Left colon (tissue), 2 donors: ENCODE measurements at places on chromosomes 2 and 18. TPM values are rescaled to one million over a fixed set of nuclear protein-coding genes. Genes with fewer than 3 reads are reported as not detected.
A peak's percentile ranks its signal among the peaks of the same experiment; 100 is the strongest.

DNA sequence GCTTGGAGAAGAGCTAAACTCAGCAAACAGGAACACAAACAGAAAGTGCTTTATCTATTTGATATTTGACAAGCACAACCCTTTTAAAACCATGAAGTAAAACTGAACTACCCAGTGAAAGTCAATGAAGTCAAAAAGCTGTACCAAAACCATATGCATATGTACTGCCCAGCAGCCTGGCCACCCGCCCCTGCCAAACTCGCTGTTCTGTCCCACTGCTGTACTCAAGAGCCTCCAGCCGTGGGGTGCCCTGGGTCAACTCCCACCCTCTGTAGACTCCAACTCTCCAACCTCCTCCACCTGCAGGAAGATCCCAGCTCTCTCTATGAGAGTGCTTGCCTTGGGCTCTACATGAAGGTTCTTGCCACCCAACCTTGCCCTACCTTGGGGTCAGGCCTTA is 268.2 kb downstream of the AGPS start:
- no peak for DNase-seq

- DNase-seq = no peak
Measured at GRCh38 chr18:3425030-3425429, 24.9 kb upstream of the TGIF1 start.

- DNase-seq = no peak
Measured at GRCh38 chr18:22172120-22172582, 2.8 kb downstream of the GATA6 start.

KCNJ3 gene
- 0.73 TPM for total RNA-seq

IL1RN gene
- 2.6 TPM for total RNA-seq

DNA sequence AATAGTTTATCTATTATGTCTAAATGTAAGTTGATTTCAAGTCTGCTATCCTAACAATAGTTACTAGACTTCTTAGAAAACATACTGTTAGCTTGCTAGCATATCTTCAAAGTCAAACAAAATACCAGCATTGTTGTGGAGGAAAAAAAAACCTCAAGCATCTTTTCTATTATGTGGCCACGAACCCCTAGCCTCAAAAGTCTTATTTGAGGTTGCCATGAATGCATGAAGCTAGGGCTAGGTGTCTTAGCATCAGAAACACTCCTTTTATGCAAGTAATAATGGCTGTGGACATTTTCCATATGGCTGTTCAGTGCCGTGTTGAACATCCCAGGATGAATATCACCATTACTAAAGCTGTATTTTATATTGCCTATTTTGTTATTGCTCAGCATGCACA is 86.6 kb upstream of the OTX1 start:
- DNase-seq = no peak

DNA sequence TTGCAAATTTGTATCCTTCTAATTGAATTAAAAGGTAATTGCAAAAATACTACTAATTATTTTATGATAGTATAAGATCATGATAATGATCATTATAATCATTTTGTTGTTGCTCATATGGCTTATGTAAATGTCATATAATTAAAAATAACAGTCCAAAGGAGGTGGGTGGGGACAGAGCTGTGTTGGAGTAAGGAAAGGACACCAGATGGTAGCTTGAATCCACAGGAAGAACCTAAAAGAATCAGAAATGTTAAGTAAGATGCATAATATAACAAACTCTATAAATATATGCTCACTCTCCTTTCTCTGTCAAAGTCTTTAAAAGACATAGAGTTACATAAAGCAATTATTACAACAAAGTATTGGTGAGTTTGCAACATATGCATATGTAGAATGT is 650.7 kb upstream of the HS6ST1 start:
- DNase-seq = no peak

- peak; percentile 37 for DNase-seq
Measured at GRCh38 chr2:239303711-239304532, 96.9 kb downstream of the HDAC4 start.

GRCh38 chr2:62578803-62579640 is 73.0 kb upstream of the TMEM17 start:
- DNase-seq = no peak

UGT1A5 gene
- total RNA-seq = 3.7 TPM

NEU4 gene
- 32.3 TPM for total RNA-seq

SNTG2 gene
- total RNA-seq = 1.2 TPM

KCNF1 gene
- total RNA-seq = 0.43 TPM

- DNase-seq = no peak
Measured at GRCh38 chr2:175880-176820, 87.7 kb downstream of the SH3YL1 start.

DNA sequence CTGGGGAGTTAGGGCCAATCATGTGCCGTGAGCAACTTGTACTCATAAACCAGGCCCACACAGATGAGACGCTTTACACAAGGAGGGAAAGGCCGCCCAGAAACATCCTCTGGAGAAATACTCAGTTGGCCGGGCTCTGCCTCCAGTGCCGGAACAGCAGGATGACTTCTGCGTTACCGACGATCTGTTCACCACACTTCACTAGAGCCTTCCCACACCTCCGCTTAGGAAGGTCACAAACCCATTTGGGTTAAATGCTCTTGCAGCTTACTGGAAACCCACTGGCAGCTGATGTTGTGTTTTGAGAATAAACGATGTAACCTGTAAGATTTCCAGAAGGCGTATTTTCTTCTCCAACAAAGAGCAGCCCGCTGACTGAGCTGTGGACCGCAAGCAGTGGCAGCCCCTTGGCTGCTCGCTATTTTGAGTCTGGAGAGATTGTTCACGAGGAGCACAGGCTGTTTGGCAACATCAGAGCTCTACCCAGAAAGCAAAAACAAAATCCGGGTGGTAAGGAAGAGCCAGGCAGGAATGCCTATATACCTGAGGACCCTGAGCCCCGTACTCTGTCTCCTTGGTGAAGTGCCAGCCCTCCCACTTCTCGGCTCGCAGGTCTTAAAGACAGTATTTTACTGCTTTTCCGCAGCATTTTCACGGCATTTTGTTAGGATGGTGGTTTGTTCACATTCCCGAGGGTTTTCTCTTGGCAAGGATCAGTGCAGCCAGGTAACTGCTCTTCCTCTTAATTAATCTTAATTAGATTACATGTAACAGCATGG is 44.0 kb downstream of the COLEC12 start:
- peak; percentile 50 for DNase-seq

- no peak for DNase-seq
Measured at GRCh38 chr18:79635427-79635726, 44.2 kb upstream of the CTDP1 start.

TBR1 gene
- not detected for total RNA-seq

NETO1 gene
- total RNA-seq = not detected

DNA sequence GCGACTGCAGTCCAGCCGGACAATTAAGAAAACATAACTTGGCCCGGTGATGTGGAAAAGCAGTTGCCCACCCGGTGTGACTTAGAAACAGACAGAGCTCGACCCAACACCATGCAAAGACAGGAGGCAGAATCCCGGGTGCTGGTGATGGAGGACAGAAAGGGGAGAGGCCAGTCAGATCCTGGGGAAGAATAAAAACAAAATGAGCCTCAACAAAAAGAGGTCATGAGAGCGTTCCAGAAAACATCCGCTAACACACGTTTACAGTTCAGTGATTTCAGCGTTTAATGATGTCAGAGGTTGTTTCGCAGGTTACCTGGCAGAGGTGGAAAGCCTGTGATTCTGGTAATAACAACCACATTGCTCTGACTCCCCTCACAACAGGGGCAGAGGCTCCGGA is 111.9 kb downstream of the OSR1 start:
- no peak for DNase-seq

GRCh38 chr18:2654928-2655177 is 673 bp upstream of the SMCHD1 start:
- DNase-seq = no peak
